RWPE1 (cell line): ENCODE measurements at places on chromosomes 2 and 18.

GRCh38 chr2:112959109-112959812 lies 18.5 kb upstream of the IL36G start:
- DNase-seq = no peak

DNA sequence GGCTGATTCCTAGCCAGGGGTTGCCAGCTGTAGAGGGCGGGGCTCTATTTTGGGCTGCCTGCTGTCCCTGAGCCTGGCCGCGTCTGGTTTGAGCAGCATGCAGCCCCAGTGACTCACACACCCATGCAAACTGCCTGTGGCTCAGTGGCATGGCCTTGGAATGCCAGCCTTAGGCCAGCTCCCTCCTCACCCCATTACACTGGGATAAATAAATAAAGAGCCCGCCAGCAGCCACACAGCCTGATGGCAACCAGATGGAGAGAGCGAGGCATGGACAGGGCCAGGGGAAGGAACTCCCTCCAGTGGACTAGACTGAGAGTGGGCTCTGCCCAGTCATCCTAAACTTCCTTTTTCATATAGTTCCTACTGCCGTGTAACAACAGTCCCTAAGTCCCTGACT lies 18.3 kb downstream of the NHEJ1 start:
- DNase-seq = peak; percentile 57

DNA sequence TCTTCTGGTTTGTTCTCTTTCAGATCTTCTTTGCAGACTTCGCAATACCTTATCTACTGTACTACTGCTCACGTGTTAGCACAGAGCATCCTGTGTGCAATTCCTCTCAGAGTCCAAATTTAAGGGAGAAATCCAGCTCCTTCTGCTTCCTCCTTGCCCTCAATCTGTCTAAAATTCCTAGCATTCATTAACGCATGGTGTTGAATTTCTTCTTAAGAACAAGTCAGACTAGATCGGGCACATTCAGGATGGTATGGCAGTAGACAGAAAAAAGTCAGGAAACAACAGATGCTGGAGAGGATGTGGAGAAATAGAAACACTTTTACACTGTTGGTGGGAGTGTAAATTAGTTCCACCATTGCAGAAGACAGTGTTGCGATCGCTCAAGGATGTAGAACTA lies 206.1 kb upstream of the CDH7 start:
- DNase-seq = no peak

GRCh38 chr18:62863579-62864001 lies 148.2 kb downstream of the PHLPP1 start:
- no peak for DNase-seq
